ENCODE measurements at places on chromosomes 12 and 14.

DNA sequence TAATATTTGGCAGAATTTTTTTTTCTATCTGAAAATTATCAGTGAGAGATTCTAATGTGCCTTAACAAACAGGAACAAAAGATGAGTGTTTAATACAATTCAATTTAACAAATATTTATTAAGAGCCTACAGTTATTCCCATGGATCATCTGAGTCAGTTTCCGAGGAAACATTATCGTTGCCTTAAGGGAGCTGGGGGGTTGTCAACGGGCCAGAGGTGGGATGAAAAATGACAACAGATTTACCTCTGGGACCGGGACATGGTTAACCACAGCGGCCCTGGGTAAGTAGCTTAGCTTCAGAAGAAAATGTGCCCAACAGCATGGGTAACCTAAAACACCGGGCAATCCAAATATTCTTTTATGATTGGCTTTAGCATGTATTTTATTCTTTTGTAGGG lies 113.6 kb downstream of the DAD1 start:
- DNase-seq: no peak

DNA sequence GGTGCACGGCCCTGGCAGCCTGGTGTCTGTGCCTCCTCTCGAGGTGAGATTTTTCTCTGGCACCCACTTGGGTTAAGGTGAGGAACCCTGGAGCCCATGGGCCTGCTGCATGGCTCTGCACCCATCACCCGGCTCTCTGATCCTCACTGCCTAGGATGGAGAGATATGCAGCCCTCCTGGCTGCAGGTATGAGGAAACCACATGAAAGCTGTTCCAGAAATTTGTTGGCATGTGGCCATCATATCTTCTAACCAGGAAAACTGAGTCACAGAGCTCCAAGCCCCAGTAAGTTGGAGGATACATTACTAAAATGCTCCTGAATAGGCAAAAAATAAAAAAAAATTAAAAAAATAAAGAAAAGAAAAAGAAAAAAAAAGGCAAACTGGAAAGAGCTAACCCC lies 39.3 kb upstream of the DDX11 start:
- DNase-seq: no peak

- no peak for DNase-seq
Measured at GRCh38 chr14:72560331-72560730, 333.6 kb downstream of the DPF3 start.

- no peak for DNase-seq
Measured at GRCh38 chr12:109443794-109444193, 33.3 kb downstream of the KCTD10 start.

DNA sequence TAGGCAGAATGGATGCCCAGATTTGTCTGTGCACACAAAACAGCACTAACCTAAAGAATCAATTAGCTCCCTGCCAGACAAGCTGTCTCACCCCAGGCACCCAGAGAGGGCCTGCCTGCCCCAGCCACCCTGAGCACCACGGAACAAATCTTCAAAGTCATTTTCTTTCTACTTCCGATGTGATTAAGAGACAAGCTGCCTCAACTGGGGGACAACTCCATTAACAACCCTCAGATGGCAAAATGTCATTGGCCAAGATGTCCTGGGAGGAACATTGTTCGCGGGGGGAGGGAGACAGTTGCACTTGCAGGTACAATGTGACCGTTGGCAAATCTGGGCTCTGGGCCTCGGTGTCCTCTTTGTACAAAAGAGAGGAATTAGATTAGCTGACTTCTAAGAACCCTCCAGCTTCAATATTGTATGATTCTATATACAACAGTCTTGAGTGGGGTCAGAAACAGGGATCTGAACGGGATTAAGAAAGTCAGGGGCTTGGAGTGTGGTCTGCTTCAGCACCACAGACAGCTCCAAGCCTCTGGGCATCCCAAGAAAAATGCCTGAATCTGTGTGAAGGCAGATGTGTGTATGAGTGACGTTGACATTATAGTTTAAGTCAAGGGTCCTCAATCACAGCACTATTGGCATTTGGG lies 42.8 kb upstream of the CMKLR1 start:
- no peak for DNase-seq

DNA sequence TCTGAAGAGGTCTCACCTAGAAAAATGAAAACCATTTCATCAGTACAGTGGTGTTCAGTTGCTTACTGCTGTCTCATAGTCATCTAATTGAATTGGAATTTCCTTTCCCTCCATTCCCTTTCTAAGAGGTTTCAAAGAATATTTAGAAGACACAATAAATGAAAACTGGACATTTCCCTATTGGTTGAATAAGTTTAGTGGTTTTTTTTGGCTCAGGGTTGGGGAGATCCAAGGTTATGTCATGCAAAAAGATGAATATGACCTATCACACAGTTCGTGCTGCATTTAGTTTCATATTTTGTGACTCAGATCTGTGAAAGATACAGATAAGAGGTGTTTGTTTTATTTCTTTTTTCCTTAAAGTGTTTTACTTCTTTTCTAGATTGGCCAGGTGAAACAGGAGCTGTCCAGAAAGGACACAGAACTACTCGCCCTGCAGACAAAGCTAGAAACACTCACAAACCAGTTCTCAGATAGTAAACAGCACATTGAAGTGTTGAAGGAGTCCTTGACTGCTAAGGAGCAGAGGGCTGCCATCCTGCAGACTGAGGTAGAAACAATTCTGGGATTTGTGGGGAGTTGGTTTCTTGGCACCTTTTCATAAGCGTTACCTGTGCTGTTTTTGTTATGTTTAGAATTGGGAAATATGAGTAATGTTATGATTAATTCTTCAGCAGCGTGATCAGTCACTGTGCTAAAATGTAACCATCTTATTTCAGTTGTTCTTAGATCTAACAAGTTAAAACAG lies 124.6 kb downstream of the ERC1 start:
- no peak for DNase-seq

- no peak for DNase-seq
Measured at GRCh38 chr12:45713078-45713477, 16.4 kb upstream of the ARID2 start.

DNA sequence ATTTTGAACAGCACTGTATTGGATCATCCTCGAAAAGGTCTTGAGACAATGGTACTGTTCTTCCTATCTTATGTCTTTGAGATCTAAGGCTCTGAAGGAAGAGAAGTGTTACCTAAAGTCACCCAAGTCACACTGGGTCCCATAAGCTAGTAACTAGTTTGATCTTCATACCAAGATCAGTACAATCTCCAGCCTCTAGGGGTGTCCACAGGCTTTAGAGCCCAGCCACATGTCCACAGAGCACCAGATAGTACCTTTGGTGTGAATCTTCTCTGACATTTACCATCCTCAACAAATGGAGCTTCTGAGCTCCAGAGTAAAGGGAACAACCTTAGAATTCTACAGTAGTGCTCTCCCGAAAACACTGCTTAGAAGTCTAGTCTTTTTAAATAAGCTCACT lies 78.7 kb downstream of the KSR2 start:
- DNase-seq: no peak

GRCh38 chr12:11174022-11174421 lies 3.0 kb downstream of the SMIM10L1 start:
- no peak for DNase-seq

GRCh38 chr12:41486718-41487117 lies 298.6 kb downstream of the PDZRN4 start:
- no peak for DNase-seq
